ENCODE measurements at places on chromosomes 2 and 18. TPM values are rescaled to one million over a fixed set of nuclear protein-coding genes. Genes with fewer than 3 reads are reported as not detected.

GRCh38 chr2:10163498-10164486, 41.3 kb downstream of the RRM2 start:
- DNase-seq, result no peak

DNA sequence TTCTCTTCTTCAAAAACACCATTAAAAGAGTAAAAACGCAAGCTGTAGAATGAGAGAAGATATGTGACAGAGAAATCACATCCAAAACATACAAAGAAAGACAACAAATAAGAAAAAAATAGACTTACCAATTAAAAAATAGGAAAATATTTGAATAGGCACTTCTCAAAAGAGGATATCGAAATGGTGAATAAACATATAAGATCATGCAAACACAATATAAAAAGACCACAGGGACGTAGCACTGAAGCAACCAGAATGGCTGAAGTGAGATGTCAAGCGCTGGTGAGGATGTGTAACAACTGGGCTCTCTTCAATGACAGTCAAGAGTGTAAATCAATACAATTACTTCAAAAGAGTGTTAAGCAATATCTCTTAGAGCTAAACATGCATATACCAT, 202.3 kb downstream of the ZBTB7C start:
- DNase-seq, result no peak

GRCh38 chr2:205323929-205324328, 358.4 kb upstream of the NRP2 start:
- DNase-seq, result no peak

DNA sequence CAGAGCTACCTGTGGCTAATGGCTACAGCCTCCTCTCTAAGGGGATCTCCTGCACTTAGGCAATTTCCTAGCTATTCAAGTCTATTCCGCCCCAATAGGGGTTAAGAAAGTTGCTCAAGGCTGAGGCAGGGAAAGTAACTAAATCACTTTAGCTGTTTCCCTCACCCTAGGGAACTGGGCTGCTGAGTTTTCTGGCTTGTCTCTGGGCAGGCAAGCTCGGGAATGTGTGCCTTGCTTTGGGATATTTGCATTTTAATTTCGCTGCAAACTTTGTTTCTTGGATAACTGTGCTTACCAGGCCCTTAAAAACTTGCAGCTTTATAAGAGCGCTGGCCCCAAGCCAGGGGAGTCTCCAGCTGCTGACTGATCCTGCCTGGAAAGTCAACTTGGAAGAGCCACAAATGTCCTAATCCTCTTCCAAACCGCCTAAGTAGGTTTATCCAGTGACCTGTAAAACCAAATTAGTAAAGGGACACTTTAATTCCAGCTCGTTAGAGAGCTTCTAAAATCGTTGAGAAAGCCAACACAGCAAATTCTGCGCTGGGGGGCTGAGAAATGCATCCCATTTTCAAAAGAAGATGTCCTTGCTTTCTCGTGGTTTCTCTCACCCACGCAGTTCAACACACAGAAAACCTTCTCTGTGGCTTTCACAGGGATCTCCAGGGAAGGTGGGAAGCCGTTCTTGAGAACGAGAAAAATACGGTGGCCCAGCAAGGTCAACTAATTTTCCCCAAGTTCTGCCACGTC, 59.5 kb upstream of the SP3 start:
- DNase-seq, result peak; percentile 29

GRCh38 chr2:45849491-45850283, 198.2 kb downstream of the PRKCE start:
- DNase-seq, result no peak

DNA sequence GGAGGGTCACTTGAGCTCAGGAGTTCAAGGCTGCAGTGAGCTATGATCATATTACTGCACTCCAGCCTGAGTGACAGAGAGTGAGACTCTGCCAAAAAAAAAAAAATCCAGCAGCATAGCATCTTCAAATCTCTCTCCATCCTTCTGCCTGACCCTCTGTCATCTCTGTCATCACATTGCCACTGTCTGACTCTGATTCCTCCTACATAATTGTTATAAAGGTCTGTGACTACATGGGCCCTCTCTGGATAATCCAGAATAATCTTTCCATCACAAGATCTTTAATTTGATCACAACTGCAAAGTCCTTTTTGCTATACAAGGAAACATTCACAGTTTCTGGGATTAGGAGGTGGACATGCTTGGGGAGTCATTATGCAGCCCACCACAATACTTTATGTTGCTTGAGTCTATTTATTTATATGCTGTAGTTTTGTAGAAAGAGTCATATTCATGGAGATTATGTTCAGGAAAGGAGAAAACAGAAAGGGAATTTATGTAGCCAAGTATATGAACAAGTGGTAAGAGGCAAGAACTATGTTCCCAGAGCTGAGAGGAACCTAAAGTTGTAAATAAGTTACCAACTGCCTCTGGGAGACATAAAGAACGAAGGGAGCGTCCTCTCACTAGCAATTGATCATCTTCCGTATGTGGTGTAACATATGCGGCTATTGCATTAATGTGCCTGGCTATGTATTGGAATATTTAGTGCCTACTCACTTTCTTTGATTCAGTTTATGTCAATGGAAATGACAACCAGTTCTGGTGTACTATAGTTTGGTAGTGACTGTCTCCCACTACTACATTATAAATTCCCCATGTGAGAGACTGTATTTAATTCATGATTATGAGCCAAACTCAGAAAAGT, 21.5 kb downstream of the RND3 start:
- DNase-seq, result no peak

- no peak for DNase-seq
These were observed 82.5 kb downstream of the LIMS1 start for GRCh38 chr2:108616751-108617161.

DNA sequence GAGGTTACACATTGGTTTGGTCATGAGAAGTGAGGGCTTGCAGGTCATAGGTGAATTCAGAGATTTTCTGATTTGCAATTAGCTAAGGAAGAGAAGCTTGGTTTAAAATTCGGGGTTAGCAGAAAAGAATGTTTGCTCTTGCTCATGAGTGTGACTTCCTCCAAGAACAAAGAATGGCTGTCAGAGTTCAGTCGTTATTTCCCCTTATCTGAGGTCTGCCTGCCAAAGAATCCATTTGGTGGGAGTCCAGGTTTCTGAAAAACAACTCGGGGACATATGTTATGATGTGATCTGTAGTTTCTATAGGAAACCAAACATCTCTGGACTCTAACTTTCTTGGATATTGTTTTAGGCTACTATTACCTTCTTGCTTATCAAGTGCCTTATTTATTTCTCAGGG, 3.2 kb upstream of the UGT1A6 start:
- DNase-seq, result no peak

DNA sequence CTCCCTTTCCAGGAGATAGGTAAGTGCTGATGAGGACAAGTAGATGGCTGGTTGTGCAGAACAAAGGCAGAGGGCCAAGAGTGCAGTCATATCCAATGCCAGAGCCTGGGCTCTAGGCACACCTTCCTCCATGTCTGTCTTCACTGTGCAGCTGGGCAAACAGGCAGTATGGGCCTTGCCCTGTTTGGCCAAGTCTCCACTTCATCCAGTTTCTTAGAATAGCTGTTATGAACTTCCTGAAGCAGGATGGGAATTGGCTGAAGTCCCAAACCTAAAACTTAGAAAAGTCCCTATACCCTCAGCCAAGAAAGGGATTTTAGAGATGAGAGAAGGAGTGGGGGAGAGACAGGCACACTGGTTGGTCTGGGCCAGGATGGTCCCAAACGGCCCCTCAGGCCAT, 37.5 kb upstream of the CYP26B1 start:
- no peak for DNase-seq

DNA sequence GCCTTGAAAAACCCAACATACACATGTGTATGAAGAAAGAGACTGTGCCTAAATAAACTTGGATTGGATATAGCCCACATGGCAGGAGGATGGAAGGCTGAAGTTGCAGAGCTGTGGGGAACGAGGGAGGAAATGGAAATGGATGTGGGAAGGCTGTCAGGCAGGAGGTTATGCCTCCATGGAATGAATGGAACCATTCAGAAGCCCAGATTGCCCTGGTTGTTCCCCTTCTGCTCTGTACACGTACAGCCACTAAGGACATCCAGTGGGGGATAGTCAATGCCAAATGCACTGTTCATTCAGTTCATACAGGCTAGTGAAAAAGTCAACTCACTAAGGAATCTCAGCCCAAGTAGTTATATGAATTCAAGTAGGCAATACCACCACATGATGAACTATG, 463.7 kb downstream of the TNS1 start:
- DNase-seq, result no peak

TMX3 gene
- total RNA-seq, result 88.3 TPM

LAMA1 gene
- 2.2 TPM for total RNA-seq

Data from Peyer's patch (tissue), 4 donors.